ENCODE measurements at places on chromosomes 6 and 20.

GRCh38 chr20:46255440-46256104, 52.7 kb downstream of the CDH22 start:
- peak; percentile 16 for DNase-seq

GRCh38 chr20:8161264-8162071, 29.4 kb downstream of the PLCB1 start:
- no peak for DNase-seq

GRCh38 chr6:111713811-111714210, 108.1 kb upstream of the TRAF3IP2 start:
- DNase-seq, result no peak

DNA sequence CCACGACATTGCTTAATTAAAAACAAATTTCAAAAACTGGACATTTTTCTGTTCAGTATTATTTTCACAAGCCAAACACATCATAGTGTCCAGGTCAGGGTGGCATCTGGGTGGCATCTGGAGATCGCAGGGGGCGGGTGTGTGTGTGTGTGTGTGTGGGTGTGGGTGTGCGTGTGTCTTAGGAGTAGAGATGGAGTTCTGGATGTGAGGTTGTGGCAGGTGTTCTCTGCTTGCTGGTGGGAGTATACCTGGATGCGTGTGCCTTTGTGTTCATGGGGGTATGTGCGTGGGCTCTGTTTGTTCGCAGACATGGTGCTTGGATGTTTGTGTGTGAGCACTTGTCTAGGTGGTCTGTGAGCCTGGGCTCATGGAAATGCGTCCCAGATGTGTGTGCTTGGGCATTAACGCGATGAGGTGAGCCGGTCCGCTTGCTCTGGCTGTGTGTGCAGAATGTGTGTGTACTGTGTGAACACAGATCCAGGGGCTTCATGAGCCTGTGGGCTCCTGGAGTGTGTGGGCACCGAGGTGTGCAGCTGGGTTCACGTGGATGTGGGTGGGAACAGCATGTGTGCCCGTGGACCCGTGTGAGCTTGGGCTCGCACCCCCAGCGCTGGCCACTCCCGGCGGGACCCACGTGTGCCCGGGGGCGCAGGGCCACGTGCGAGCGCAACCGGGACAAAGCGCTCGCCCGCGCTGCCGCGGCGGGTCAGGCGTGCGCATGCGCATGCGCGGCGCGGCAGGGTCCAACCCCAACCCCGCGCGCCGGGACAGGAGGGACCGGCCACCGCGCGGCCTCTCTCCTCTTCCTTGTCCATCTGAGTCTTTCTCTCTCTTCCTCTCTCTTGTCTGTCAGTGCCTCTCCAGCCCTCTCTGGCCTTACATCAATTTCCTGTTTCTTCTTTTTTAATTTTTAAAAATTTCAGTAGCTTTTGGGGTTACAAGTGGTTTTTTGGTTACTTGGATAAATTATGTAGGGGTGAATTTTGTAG, 60.4 kb downstream of the SRC start:
- peak; percentile 63 for DNase-seq

GRCh38 chr6:37242429-37243052, 15.0 kb upstream of the TBC1D22B start:
- no peak for DNase-seq

GRCh38 chr20:62053465-62054196, 12.1 kb downstream of the TAF4 start:
- no peak for DNase-seq

DNA sequence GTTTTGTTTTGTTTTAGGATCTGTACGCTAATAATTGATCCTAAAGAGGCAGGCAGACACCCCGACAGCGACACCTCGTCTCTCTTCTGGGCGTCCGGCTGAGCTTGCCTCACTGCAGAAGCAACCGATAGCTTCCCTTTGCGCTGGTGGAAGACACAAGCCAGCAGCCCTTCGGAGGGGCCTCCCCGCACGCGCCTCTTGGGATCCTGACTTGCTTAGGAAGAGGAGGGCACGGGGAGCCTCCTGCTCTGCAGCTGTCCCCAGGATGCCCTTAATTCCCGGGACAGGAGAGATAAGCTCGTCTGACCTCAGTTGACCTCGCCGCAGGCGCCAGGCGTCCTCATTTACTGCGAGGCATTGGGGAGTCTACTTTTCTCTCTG, 94.0 kb downstream of the CD83 start:
- DNase-seq, result peak; percentile 45

GRCh38 chr6:170087941-170088581, 202.8 kb downstream of the DLL1 start:
- peak; percentile 47 for DNase-seq

GRCh38 chr6:10343320-10343719, 71.6 kb downstream of the TFAP2A start:
- no peak for DNase-seq

DNA sequence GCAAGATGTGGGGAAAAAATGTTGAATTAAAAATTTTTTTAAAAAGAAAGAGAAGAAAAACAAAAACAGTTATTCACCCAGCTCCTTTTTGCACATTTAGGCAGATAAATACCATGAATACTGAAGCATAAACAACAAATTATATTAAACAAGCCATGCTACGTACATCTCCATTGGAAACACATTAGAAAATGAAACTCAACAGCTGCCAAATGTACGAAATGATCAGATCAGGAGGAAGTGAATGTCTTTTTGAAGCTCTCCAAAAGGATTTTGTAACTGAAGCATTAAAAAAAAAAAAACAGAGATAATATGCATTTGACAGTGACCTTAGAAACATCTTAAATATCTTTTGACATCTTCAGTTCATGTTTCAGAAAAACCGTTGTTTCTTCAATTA, 56.7 kb downstream of the CD83 start:
- DNase-seq, result no peak

DNA sequence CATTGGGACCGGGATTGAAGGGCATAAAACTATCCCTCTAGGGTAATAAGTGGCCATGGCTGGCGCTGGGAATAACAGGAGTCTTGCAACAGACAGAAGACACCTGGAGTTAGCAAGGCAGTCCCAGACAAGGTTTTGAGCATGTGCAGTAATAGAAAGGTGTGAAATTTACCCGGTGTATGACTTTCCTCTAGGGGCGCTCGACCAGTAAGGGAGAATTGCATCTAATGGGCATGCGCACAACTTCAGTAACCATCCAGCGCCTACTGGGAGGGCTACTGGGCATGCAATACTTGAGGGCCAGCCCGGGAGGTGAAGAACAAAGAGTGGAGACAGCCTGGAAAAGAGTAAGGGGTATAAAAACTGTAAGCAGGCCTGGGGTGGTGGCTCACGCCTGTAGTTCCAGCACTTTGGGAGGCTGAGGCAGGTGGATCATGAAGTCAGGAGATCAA, 32.7 kb downstream of the SERPINB6 start:
- no peak for DNase-seq

GRCh38 chr20:57790176-57790575, 80.4 kb upstream of the PMEPA1 start:
- DNase-seq, result no peak

GRCh38 chr20:25082498-25082873, 545 bp upstream of the VSX1 start:
- DNase-seq, result peak; percentile 13

GRCh38 chr6:142300758-142301650, 803 bp upstream of the ADGRG6 start:
- no peak for DNase-seq

Data from stimulated activated CD4-positive, alpha-beta T cell treated with anti-CD3 and anti-CD28 coated beads, Interleukin-2, amount 100 ng/mL, for 24 hours (primary cell).